ENCODE measurements at places on chromosomes 11 and 22.

GRCh38 chr11:2273771-2274170 lies 3.4 kb upstream of the ASCL2 start:
- DNase-seq, result no peak

DNA sequence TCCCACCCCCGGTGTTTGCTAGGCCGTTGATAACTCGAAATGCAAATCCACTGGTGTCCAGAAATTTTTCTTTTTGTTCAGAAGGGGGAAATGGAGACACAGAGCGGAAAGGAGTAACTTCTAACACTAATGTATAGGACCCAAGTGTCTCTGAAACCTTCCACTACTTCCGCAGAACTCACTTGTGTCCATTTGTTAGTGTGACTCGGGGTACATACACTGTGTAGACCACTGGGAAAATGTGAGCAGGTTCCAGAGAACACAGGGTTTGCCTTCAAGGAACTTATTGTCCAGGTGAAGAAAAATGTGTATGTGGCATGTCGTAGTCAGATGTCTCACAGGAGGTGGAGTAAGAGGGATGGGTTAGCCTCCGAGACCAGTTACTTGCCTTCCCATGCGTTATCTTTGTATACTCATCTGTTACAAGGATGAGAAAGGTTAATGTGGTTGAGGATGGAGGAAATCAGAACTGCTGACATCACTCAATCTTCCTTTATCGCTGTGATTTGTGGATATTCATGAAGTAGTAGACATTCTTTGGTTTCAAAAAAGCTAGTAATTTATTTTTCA lies 857 bp downstream of the ARCN1 start:
- DNase-seq, result no peak

GRCh38 chr11:80107415-80107814 lies 666.6 kb upstream of the TENM4 start:
- DNase-seq, result no peak

- DNase-seq, result no peak
Observed at GRCh38 chr11:2752204-2752770, 52.5 kb upstream of the KCNQ1OT1 start.

DNA sequence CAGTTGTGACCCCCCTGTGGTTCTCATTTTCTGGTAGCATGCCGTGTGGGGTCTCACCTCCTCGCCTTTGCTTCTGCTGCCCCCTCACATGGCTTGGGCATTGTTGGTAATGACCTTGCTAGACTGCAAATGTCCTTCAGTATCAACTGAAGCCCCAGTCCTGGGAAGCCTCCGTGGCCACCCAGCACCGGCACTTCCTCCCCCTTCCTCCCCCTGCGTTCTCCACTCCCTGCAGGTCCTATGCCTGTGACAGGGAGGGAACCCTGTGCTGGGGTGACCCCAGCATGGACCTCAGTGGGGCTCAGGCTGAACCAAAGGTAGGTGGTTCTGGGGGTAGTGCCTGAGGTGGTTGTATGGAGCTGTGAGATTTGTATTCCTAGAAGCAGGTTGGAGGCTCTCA lies 5.9 kb downstream of the ST3GAL4 start:
- no peak for DNase-seq

DNA sequence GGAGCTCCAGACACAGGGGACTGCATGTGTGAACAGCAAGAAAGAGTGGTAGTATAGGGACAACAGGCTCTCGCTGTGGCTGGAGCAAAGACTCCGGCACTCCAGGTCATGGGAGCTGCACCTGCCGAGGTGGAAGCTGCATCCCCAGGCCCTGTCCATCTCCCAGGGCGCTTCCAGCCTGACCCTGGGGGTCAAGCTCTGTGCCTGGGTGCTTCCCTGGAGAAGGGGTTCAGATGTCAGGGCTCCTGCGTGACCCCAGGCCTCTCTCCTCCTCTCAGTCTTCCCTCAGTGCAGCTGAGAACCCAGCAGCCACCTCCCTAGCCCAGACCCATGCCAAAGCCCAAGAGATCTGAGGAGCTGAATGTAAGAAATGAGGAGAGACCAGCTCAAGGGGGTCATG lies 3.4 kb downstream of the TMPRSS4 start:
- DNase-seq, result no peak

DNA sequence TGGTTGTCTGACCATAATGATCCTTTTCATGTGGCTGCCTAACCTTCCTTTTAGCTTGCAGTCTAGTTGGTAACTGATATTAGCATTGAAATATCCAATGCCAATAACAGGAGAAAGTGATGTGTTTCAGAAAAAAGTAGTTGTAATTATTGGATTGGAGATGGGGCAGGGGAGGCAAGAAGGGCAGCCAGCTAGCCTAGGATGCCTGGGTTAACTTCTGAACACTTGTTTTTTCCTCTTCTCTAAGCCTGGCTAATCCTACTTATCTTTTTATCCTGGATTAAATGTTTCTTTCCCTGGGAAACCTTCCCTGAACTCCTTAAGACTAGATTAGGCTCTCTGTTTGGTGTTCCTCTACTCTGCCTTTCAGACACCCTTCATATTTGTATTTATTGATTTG lies 380.2 kb downstream of the TMEM135 start:
- DNase-seq, result no peak
